ENCODE measurements at places on chromosomes 6 and 20.
A peak's percentile ranks its signal among the peaks of the same experiment; 100 is the strongest.

DNA sequence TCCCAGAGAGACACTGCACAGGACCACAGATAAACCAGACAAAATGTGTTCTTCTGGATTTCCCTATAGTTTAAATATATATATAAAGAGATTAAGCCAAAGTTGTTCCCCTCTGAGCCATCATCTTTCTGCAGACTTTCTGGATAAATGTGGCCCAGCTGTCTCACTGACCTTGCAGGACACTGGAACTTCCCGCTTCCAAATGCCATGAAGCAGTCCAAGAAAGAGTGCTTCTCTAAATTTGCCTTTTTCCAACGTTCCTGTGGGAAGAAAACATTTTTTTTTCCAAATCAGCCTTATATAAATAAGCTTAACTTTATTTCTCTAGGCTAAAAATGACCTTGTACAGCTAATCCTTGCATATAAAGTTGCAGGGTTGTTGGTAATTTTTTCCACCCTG lies 65.7 kb downstream of the CYP39A1 start:
- no peak for DNase-seq

- DNase-seq: no peak
Measured at GRCh38 chr6:158185729-158186456, 17.7 kb downstream of the GTF2H5 start.

DNA sequence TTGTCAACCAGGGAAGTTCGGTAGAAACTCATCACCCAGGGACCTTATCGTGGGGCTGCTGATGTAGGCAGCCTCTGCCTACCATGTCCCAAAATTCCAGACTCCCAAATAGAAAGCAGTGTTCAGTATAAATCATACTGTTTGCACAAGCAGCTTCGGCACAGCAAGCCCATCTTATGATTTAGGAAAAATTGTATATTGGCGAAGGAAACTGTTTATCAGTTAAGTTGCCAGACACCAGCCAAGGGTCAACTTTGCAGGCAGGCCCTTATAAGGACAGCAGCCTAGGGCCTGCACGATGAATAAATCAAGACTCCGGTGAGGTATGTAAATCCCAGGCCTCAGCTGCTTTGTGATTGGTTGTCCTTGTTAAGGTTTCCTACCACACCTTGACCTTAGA lies 36.8 kb downstream of the GFOD1 start:
- no peak for DNase-seq

DNA sequence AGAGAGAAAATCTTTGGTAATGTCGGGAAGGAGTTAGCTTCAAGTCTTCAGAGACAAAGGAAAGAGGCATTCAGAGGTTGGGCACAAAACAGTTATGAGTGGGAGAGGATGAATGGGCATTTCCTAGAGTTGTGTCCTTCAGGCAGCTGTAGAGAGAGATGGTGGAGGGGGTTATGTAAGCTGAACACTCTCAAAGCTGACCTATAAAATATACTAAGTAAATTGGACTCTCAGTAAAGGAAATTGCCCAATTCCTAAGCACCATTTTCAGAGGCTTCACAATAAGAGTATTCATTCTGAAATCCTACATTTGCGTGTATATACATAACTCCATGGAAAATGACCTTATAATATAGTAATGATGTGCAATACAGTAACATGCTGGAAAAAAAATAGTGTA lies 161.2 kb downstream of the KCNQ5 start:
- no peak for DNase-seq

DNA sequence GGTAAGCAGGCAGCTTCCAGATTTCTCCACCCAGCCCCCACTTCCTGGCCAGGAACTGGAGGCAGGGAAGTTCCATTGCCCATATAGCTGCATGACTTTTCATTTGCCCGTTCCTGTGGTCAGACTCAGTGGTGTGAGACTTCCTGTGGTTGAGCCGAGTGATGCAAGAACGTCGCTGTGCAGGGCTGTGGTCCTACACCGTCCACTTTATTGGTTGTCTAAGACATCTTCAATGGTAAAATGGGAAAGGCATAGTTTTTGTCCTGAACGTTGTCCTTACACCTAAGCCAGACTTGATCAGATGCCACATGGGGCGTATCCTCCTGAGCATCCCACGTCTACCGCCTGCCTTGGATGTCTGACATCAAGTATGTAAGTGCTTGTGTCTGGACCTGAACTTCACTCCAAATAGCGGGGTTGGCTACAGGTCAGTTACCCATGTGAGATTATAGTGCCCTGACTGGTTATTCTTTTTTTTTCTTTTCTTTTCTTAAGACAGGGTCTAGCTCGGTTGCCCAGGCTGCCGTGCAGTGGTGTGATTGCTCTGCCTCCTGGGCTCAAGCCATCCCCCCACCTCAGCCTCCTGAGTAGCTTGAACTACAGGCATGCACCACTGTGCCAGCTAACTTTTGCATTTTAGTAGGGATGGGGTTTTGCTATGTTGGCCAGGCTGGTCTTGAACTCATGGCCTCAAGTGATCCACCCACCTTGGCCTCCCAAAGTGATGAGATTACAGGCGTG lies 25.9 kb upstream of the GTSF1L start:
- no peak for DNase-seq

DNA sequence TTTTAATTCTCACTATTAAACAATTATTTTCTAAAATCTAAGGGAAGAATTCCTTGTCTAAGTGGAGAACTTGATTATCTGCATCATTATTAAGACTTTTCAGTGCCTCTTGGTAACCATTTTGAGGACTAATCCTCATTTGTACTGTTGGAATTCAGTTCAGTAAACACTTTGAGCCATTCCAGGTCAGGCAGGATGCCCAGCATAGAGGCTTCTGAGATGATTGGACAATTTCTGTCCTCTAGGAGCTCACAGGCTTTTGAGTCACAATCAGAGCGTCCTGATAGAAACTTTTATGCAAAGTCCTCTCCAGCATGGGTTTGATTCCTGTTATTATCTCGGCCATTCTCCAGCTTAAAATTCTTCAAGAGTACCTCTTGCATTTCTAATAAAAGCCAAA lies 1304.6 kb downstream of the EPHA7 start:
- no peak for DNase-seq

GRCh38 chr6:13101409-13101808 lies 226.9 kb downstream of the TBC1D7 start:
- no peak for DNase-seq

GRCh38 chr6:148358196-148358785 lies 15.7 kb downstream of the SASH1 start:
- DNase-seq: no peak

DNA sequence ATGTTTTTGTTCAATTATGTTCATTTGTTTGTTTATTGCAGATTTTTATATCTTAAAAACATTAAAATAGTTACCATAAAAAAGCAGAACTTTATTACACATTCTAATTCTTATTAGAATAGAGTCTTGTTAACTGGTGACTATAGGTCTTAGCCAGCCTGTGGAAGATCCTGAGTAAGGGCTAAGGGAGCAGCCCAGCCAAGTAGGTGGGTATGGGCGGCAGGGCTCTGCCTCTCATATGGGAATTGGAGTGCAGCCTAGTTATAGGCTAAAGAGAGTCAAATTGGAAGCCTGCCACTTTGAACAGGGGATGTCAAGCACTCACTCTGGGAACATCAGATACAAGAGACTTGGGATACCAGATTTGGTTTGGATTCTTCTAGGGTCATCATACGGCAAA lies 10.5 kb upstream of the HSF2 start:
- no peak for DNase-seq

- DNase-seq: no peak
Measured at GRCh38 chr6:113873043-113873667, 16.0 kb downstream of the MARCKS start.

DNA sequence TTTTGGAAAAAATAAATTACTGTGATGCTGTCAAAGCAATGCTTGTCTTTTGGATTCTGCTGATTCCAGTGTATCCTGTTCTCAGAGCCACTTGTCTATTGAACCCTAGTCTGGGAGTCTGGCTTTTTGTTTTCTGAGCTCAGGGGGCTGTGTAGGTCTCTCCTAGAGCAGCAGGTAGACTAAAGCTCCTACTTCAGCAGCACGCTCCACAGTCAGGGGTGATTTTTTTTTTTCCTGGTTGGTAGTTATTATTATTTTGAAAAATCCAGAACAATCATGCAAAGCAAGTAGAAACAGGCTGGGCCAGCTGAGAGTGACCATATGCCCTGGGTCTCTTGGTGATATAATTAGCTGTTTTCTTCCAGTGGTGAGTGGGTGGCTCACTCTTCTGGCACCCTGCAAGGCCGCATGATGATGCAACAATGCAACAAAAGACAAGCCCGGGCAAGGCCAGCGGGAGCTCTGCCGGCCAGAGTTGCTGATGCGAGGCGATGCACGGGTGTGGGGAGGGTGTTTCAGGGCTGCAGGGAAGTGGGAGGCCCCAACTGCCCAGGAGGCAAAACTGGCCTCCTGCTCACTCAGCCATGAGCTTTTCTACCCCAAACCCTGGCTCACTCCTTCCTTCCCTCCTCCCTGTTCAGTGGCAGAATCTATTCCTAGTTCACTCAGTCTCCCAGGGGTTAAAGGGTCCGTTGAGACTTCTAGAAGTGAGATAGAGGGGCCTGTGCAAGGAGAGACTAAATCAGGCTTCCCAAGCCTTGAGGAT lies 11.5 kb upstream of the CDKN1A start:
- DNase-seq: no peak

DNA sequence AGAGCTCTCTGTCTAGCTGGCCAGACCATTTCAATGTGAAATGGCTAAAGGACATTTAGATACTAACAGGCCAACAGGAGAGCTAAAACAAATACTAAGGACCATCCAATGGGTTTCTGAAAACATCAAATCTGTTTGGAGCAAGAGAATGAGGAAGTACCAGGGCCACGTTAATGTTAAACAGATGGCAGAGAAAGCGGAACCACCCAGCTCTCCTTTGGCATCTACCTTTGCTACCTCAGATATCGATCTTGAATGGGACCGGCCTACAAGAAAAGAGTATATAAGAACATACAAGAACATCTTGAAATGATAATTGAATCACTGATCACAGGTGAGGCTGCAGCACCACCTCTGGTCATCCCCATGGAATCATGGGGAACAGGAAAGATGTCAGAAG lies 31.8 kb downstream of the KCNK5 start:
- peak; percentile 32 for DNase-seq

DNA sequence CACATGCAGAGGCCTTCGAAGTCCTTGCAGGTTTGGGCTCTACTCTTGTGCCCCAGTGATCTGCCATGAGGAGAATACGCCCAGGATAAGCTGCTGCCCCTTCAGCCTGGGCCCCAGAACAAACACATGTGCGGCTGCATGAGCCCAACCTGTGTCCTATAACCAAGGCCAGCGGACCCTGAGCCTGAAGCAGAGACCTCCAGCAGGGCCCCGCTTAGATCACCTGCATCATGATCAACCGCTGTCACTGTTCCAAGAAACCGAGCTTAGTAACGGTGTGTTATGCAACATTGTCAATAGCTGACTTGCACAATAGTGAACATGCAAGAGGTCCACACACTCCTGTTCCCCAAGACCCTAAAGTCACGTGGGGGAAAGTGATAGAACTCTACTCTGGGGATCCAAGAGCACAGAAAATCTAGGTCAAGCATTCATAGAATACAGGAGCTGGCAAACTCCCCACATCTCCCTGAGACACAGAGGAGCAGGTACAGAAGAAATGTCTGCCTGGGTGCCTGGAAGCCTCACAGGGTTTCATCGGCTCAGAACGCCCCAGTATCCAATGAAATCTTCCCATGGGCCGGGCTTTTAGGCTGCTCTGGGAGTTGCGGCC lies 136.2 kb downstream of the BMP7 start:
- DNase-seq: no peak

DNA sequence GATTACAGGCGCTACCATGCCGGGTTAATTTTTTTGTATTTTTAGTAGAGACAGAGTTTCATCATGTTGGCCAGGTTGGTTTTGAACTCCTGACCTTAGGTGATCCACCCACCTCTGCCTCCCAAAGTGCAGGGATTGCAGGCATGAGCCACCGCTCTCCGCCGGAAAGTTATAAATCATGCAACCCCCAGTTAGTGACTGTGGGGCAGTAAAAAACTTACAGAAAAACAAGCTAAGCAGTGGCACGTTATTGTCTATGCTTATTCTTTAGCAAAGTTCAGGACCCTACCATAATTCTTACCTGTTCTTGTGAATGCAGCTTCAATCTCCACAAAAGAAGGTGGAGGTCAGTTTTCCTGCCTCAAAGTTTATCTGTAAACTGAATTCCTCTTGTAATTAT lies 47.5 kb upstream of the BTN3A2 start:
- DNase-seq: no peak

DNA sequence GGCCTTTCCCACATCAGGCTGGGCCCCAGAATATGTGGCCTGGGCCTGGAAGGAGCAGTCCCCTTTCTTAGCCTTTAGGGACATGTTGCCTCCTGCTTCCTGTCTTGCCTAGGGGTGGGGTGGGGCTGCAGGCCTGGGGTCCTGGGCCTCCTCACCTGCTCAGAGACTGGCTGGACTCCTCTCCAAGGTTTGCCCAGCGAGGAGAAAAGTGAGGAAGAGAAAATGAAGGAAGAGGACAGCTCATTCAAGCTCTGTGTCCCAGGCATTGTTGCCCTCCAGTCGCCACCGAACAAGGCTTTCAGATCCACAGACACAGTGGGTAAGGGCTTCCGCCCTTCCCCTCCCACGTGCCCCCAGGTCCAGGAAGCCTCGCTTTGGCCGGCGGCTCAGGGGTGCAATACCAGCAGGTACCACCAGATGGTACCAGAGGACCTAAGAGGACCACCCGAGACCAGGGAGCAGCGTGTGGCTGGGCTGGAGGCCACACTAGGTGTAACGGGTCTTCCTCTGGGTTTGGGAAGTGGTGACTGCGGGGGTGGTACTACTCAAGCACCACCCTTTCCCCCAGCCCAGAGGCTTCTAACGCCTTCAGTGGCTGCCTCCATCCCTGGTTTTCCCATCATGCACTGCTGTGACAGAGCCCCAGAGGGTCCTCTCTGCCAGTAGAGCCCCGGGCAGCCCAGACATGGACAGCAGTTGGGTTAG lies 5.5 kb upstream of the BAK1 start:
- peak; percentile 91 for DNase-seq

DNA sequence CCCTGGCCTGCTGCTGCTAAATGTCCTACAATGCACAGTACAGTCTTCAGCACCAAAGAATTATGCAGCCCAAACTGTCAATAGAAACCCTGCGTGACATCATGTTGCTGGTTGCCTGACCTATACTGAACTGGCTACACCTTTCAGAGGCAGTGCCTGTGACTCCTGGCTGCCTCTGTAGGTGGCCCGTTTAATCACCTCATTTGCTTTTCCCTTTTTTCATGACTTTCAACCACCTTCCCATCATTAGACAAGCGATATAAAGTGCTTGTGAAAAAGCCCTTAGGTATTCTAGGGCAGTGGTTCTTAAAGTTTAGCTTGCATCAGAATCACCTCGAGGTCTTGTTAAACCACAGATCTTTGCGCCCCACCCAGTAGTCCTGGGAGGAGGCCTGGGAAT lies 33.0 kb upstream of the RIPOR2 start:
- DNase-seq: no peak

DNA sequence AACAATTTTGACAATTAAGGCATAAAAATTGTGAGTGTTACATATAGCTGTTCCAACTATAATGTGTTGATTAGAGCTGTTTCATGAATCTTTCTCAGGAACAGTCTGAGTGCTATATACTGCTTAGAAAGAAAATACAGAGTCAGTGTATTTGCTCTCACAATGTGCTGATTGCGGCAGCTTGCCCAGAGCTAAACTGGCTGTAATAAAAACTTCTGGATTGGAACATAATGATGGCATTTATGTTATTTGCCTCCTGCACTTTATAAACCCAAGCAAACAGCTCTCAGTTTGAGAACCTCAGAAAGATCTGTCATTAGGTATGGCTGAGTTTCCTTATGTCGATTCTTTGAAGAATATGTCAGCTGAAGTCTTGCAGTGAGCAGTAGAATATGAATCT lies 29.5 kb downstream of the FLRT3 start:
- no peak for DNase-seq

All from hematopoietic multipotent progenitor cell (in vitro differentiated cells).